ENCODE measurements at places on chromosomes 5 and 9.

- DNase-seq, result no peak
Measured at GRCh38 chr9:129469988-129470316, 150.9 kb downstream of the C9orf50 start.

GRCh38 chr5:134397196-134397595 lies 14.5 kb downstream of the CDKN2AIPNL start:
- no peak for DNase-seq

DNA sequence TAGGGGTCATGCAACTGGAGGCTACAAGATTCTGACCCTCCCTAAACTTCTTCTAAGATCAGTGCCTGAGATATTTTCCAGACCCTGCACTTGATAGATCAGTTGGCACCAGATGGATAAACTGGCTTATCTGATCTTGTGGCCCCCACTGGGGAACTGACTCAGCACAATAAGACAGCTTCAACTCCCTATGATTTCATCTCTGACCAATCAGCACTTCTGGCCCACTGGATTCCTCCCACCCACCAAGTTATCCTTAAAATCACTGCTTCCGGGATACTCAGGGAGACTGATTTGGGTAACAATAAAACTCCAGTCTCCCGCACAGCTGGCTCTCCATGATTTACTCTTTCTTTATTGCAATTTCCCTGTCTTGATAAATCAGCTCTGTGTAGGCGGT lies 2180.4 kb upstream of the WWC1 start:
- no peak for DNase-seq

- DNase-seq, result no peak
Measured at GRCh38 chr5:100252944-100253343, 282.2 kb upstream of the FAM174A start.

DNA sequence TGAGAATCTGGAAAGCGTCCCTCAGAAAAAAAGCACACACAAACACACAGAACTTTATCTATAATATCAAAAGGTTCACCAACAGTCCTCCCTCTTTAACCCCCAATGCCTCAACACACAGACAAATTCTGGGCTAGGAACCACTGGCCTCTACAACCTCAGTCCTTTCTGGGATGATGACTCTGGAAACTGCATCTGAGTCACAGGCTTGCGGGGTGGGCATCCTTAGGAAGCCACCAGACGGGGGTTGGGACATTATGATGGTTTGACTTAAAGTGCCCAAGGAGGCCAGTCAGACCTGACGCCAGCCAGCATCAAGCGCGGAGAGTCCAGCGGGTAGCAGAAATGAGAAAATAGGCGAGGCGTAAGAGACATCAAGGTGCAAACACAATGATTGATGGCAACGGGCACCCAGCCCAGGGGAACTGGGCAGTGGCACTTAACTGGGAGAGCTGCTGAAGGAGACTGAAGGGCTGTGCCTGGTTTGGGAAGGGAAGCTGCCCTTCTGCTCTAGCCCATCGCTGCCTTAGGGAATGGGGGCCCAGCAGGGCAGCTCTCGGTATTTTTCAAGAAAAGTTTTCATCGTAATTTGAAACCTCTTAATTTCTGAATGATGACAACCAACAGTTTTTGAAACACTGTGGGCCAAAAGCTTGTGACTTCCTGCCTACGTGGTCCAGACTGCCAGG lies 20.7 kb downstream of the SPRY4 start:
- no peak for DNase-seq

DNA sequence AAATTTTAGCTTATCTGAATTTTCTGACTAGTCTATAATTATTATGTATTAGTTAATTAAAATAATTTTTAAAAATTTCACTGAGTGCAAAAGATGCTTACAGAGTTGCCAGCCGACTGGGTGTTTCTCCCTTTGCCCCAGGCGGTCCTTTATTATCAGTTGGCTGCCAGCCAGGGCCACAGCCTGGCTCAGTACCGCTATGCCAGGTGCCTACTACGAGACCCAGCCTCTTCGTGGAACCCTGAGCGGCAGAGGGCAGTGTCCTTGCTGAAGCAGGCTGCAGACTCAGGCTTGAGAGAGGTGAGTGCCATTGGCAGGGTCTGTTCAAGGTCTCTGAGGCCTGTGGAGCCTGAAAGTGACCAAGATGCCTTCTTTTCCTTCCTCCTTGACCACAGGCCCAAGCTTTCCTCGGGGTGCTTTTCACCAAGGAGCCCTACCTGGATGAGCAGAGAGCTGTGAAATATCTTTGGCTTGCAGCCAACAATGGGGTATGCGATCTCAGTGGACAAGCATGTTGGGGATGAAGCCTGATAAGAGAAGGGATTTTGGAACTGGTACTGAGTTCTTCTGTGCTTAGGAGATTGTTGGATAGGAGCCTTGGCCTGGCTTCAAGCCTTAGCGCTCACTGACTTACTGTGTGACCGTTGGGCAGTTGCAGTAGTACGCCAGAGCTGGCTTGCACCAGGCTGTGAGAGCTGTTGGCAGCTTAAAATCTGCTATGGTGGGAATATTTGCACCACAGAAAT lies 10.6 kb downstream of the DELE1 start:
- DNase-seq, result peak; percentile 50

DNA sequence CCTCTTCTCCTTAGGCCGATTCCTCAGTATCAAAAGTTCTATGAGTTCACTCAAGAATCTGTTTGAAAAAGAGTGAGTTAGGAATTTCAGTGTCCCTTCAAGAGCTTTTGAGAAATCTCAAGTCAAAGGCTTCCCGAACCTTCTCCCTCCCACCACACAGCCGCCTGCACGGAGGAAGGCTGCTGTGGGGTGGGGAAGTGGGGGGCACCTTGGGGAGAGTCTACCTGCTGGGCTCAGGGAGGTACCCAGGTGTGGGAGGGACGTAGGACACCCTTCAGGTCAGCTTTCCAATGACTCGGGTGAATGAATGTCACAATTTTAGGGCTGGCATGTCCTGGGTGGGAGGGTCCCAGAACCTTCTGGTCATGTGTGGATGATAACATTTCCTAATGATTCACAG lies 17.5 kb downstream of the CXCL14 start:
- DNase-seq, result no peak

DNA sequence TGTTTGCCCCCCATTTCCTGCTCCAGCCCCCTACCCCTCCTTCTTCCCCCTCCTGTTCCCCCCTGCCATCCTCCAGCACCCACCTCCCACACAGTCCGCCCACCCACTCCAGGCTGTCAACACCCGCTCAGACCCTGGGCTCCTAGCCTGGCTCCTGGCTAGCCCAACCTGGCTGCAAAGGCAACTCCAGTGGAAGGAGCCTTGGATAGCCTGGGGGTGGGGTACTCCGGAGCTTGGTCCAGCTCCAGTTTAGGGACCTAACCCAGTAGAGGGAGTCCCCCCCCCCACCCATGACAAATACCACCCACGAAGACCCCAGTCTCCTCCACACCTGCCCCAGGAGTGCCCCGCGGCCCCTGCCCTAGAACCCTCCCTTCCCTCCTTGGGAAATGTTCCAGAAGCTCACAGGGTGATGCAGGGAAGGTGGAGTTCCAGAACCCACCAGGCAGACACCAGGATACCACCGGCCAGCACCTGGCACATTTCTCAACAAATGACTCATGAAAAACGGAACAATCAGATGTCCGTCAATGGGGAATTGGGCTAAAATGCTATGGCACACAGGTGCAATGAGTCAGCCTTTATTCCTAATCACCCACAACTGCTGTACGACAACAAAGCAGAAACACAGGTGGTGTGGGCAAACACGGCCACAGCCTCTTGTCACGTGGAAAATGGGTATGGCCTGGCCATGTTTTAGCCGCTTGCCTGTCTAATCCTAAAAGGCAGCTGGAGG lies 901 bp upstream of the SLC12A7 start:
- no peak for DNase-seq

- DNase-seq, result no peak
Measured at GRCh38 chr5:172453206-172453985, 929 bp downstream of the SH3PXD2B start.

DNA sequence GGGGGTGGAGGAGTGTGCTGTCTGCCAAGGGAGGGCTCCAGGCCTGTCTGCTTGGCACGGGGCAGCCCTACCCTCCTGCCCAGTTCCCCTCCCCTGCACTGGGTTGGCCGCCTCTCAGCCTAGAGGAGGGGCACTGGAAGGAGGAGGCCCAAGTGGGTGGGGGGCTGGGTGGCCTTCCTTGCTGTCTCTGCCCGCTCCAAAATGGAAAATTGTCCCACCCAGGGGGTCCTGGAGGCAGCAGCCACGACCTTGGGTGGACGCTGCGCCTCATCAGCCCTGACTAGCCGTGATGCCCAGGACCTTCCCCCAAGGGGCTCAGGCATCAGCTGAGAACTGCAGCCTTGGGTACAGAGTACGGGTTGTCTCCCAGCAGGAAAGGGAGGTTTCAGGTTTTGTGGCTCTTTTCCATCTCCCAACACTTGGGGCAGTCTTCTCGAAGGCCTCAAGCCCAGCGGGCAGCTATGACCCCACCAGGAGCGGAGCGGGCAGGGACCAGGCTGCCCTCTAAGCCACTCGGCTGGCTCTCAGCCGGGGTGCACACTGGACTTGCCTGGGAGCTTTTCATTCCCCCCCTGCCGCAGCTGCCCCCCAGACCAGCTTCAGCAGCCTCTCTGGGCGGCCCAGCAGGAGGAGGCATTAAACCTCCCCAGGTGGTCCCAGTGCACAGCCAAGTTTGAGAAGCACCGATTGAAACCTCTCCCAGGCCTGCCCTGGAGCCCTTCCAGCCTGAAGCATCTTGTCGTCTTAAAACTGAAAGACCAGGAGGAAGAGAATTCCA lies 20.6 kb downstream of the NTNG2 start:
- peak; percentile 72 for DNase-seq

DNA sequence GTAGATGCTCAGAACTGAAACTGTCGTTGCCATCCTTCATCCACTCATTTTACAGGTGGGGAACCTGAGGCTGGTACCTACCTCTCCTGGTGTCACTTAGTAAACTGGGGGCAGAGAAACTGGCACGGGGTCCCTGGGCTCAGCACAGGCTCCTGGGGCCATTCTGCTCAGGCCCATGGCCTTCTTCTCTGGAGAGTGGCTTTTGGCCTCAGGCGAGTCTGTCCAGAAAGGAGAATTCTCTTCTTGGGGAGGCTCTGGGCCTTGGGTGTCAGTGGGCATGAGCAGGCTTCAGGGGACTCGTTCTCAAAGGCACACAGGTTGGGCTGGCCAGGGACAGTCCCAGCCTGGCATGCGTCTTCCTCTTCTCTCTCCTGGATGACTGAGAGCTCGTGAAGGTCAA lies 24.6 kb downstream of the COL5A1 start:
- no peak for DNase-seq

- DNase-seq, result no peak
Measured at GRCh38 chr5:82657033-82657699, 379.0 kb upstream of the RPS23 start.

DNA sequence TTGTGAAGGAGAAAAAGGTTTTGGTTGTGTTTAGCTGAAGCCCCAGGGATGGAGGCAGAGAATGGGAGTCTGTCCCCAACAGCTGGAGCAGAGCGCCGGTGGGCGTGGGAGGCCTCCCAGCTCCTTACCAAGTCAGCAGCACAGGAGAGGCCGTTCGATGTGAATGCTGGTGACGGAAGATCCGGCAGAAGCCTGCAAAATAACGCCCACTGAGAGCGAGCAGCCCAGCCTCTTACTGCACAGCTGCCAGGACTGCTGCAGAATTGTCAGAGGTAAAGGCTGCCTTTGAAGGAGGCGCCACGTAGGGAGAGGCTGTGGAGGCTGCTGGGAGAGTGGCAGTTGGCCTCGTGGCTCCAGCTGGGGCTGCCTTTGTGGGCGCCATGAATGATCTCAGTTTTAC lies 26.2 kb downstream of the ANGPTL2 start:
- DNase-seq, result no peak

DNA sequence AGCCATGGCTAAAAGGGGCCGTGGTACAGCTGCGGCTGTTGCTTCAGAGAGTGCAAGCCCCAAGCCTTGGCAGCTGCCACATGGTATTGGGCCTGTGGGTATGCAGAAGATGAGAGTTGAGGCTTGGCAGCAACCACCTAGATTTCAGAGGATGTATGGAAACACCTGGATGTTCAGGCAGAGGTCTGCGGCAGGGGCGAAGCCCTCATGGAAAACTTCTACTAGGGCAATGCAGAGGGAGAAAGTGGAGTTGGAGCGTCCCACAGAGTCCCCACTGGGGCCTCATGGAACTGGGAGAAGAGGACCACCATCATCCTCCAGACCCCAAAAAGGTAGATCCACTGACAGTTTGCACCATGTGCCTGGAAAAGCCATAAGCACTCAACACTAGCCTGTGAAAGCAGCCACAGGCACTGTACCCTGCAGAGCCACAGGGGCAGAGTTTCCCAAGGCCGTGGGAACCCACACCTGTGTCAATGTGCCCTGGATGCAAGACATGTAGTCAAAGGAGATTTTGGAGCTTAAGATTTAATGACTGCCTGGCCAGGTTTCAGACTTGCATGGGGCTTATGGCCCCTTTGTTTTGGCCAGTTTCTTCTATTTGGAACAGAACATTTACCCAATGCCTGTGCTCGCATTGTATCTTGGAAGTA lies 65.9 kb downstream of the DMXL1 start:
- DNase-seq, result no peak

- no peak for DNase-seq
Measured at GRCh38 chr5:68729678-68730077, 364.1 kb upstream of the SLC30A5 start.

DNA sequence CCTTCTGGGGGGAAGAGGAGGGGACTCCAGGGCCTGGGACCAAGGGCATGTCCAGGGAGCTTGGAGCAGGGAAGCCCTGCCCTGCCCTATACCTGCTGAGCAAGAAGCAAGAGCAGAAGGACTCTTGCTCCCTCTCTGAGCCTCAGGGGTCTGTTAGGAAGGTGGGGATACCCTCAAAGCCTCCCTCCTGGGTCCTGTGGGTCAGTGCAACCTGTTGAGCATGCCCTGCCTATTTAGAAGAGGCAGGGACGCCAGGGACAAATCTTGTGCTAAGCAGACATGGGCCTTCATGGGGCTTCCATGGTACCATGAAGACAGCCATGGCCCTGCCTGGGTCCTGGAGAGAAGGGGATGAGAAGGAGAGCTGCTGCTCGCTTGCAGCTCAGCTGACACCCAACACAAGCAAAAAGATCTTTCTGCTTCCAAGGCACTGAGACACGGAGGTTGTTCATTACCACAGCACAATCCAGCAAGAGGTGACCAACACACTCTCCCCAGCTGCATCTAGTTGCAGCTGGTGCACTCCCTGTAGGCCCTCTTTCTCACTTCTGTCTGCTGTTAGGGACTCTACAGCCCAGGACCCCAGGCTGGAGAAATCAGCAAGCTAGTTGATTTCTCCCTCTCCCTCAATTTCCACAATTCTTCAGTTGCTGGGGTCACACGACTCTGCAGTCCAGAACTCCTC lies 39.3 kb downstream of the C9orf50 start:
- no peak for DNase-seq

- DNase-seq, result no peak
Measured at GRCh38 chr9:113995401-113995800, 82.7 kb downstream of the AMBP start.

GRCh38 chr9:81782313-81782995 lies 93.1 kb upstream of the TLE1 start:
- no peak for DNase-seq

GRCh38 chr5:97476852-97477534 lies 293.9 kb upstream of the RIOK2 start:
- DNase-seq, result no peak

GRCh38 chr9:131776473-131776872 lies 36.6 kb upstream of the RAPGEF1 start:
- DNase-seq, result no peak

DNA sequence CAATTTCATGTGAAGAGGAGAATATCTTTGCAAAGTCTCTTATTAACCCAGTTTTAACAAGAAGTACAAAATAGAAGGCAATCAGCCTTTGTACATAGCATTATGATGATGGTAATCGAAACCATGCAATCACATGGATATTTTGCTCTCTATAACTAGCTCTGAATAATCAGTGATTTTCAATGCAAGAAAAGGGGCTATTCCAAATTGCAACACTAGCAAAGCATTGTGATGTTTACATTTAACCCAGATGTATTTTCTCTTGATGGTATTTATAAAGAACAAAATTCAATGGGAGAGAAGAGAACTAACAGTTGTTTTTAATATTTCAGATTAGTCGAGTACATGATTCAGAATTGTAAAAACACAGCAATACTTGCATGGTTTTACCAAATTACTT lies 437.5 kb upstream of the DMAC1 start:
- no peak for DNase-seq

Measured in NCI-H1092 treated with DMSO at 0.1 percent for 48 hours (cell line).